ENCODE measurements at places on chromosomes 11 and 22.
A peak's percentile ranks its signal among the peaks of the same experiment; 100 is the strongest.

DNA sequence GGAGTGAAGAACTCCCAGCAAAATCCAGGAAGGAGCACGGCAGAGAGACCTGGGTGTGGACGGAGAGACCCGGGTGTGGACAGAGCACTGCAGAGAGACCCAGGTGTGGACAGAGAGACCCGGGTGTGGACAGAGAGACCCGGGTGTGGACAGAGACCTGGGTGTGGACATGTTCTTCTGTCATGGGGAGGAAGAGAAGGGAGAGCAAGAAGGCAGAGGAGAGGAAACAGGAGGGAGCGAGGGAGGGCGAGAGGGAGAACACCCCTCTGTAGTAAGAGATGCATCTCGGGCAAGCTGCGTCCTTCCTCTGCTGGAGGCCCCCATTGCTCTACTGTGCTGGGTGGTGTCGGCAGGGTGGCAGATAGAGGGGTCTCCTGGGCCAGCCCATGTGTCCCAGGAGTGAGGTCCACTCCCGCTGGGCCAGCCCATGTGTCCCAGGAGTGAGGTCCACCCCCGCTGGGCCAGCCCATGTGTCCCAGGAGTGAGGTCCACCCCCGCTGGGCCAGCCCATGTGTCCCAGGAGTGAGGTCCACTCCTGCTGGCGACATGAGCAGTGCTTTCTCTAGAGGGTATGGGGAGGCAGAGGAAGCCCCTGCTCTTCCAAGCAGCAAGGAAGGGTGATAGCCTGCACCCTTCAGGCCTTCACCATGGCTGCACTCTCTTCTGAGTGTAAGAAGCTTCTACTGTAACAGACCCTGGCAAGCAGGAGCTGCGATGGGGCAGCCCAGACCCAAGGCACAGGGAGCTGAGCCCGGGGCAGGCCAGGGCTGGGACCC lies 934.2 kb downstream of the BRD1 start:
- DNase-seq, result no peak

DNA sequence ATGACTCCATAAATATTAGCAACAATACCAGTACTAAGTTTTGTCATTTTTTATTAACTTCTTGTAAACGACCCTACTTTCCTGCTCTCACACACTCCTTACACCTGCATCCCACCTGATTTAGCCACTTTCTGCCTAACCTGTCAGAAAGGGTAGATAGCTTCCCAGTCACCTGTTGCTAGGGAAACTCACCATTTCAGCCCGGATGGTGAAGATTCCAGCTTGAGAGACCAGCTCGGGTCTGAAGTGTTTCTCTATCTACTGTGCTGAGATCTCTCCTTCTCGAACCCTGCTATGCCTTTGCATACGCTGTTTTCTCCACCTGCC lies at the start of gene PARVG:
Gene PARVG (plus strand): TSS at position 220 of the 327 bp plus-strand sequence. CDS start 2,405 bp downstream, outside the sequence.
- DNase-seq, result peak; percentile 50

DNA sequence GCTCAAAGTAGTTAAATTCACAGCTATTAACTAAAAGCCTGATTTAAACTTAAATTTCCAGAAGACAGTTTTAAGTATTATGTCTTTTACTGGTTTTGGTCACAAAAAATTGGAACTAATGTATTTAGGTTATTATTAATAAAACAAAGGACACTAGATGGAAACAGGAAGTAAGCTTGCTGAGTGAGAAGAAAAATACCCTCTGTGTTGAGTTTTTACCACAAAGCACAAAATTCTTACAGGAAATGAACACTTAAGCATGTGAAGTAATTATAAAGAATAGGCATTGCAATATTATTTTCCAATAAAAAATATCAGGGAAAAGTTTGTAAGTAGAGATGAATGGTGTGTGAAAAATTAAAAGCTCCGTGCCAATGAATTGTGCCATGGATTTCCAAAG lies 46.3 kb downstream of the PIK3C2A start:
- DNase-seq, result peak; percentile 17

GRCh38 chr11:105611572-105612441 lies 1.9 kb downstream of the GRIA4 start:
- DNase-seq, result no peak

DNA sequence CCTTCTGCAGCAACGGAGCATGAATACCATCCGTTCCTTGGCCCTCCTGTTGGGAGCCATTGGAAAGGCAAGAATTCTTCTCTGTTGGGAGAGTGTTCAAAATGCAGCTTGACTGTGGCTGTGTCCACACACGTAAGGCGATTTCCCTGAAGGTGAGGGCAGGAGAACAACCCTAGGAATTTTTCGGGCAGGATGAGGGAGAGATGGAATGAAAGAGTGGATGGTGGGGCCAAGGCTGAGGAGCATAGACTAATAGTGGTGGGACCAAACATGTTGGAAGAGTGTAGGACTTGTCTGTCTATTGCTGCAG lies 924.9 kb downstream of the TBC1D22A start:
- DNase-seq, result no peak

DNA sequence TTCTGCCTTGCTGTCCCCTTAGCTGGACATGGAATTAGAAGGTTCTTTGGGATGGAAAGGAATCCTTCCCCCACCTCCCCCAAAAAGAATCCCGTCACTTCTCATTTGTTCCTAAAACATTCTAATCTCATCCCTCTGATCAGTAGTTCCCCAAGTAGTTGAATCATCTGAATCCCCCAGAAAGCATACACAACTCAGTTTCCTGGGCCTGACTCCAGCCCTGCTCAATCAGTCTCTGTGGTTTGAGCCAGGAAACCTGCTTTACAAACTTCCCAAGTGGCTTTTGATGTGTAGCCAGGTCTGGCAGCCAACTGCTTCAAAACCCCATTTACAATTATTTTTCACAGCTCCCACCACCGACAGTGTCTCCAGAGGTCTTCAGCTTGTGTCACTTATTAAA lies 20.2 kb downstream of the C22orf31 start:
- no peak for DNase-seq

- DNase-seq, result no peak
These were observed 50.9 kb downstream of the RPS6KA4 start for GRCh38 chr11:64409707-64410403.

DNA sequence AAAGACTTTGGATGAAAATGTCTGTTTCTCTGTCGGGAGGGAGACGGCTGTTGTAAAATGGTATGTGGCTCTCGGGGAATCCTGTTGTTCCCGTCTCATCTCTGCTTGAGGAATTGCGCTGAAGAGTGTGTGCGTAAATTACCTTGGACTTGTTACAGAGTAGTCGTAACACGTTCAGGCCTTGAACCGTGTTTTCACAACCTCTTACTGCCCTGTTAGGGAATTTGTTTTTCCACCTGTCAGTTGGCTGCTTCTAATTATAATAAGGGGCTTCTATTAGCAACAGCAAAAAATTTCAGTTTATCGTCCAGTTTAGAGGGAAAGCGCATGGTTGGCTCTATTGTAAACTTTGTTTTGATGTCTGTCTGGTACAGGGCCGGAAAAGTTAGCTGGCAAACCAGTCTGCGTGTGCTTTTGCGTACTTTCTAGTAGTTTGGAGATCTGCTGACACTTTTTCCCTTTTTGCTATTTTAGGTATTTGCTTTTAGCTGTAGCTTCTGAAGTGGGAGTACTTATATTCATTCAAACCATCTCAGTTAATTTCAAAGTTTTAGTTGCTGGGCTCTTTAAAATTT lies 1.5 kb downstream of the HIPK3 start:
- DNase-seq, result no peak

DNA sequence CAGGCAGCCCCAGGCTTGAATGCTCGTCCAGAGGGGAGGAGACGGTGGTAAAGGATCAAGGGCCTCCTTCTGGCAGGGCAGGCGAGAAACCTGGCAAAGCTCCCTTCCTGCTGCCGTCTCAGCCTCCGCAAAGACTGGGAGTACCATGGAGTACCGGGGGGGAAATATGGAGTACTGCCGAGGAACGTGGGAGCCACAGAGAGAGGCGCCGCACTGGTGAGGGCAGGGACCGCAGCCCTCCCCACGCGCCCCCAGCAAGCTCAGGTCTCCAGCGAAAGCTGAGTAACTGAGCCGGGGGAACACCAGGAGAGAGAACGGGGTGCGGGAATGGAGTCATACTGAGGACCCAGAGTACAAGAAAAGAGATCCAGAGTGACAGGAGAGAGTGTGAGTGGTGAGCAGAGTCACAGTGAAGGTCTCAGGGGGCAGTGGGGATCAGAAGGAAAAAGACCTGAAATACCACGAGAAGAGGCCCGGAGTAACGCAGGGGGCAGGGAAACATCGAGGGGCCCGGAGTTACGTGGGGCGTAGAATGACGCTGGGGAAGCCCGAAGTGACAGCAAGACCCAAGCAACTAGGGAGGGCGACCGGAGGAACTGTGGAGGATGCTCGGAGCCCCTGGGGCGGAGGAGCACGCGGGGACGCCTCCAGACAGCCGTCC lies 740 bp downstream of the EML3 start:
- DNase-seq, result peak; percentile 75

GRCh38 chr11:128686745-128687177 lies 7.1 kb upstream of the FLI1 start:
- DNase-seq, result no peak

DNA sequence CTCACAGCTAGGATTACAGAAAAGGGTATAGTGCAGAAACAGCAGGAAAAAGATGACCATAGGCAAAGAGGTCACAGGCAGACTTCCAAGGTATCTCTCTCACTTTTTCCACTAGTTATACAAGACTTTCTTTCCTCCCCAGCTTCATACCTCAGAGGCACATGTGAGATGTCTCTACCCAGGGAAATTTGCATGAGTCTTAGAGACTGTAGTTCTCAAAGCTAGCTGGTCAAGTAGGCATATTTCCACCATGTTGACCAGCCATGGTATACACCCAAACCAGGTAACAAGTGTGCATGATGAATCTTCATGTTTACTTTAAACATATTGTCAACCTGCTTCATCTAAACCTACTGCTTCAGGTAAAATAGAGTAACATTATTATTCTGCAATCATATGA lies 27.9 kb downstream of the PRMT3 start:
- DNase-seq, result no peak

GRCh38 chr11:112085822-112086421 lies 634 bp downstream of the TIMM8B start:
- no peak for DNase-seq

GRCh38 chr22:20464096-20464614 lies 26.5 kb upstream of the SCARF2 start:
- DNase-seq, result peak; percentile 40

DNA sequence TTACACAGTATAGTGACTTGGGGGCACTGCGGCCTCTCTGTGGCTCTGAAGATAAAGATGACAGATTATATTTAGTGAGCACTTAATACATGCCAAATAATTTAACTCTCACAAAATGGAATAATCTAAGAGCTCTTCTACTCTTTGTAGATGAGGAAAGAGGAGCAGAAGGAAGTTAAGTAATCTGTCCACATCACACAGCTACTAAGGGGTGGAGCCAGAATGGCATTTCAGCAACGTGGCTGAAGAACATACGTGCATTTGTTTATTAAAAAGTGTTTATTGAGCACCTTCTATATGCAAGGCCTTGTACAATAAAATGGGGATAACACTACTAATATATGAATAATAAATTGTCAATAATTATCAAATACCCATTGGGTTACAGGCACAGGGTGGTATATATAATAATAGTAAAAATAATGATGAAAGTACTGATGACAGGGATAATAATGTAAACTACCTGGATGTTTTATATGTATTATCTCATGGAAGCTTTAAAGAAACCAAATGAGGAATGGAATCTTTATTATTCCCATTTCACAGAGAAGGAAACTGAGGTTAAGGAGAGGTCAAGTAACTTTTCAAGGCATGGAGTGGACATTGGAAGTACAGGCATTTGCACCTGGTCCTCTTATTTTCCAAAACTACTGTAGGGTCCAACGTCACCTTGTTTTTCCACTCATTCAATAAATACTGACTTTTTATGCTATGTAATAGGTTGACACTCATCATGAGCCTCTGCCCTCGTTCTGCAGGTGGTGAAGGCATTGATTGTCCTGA lies 38.0 kb upstream of the IL17RA start:
- DNase-seq, result no peak

- no peak for DNase-seq
These were observed 1.4 kb downstream of the PC start for GRCh38 chr11:66956689-66957290.

DNA sequence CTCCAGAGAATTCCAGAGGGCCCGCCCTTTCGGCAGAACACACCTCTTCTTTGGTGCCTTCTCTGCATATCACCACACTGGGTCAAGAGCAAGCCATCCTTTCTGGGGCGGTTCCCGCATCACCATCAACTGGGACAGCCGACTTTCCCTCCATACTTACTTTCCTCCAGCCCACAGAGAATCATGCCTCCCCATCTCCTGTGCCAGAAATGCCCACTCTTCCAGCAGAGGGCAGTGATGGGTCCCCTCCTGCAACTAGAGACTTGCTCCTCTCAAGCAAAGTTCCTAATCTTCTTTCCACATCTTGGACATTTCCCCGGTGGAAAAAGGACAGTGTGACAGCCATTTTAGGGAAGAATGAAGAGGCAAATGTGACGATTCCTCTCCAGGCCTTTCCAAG lies 157.7 kb downstream of the C11orf91 start:
- no peak for DNase-seq

DNA sequence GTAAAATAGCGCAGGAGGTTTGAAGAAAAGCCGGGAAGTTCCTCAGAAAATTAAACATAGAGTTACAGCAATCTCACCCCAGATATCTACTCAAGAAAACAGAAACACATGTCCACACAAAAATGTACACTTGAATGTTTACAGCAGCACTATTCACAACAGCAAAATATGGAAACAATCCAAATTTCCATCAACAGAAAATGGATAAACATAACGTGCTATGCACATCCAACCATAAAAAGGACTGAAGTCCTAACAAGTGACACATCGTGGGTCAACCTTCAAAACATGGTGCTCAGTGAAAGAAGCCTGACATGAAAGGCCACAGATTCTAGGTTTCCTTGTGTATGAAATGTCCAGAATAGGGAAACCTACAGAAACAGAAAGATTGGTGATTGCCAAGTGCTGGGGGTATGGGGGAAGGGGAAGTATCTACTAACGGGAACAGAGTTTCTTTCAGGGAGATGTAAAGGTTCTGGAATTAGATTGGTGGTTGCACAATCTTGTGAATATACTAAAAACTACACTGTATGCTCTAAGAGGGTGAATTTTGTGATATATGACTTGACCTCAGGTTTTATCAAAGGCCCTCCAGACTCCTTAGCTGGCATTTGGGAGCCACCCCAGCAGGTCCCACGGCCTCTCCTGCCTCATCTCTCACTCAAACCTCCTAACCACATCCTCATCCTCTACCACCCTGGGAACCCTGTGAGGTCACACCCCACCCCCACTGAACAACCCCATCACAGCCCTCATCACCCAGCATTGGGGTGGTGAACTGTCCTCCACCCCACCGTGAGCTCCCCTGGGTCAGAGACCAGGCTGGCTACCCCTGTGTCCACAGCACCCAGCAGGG lies 69.2 kb upstream of the PRR5 start:
- DNase-seq, result no peak
